ENCODE measurements at places on chromosomes 11 and 22.

- no peak for DNase-seq
- H3K27me3 ChIP-seq, result no peaks in the 10 kb centered on the region
- H3K36me3 ChIP-seq, result no peaks in the 10 kb centered on the region
- no peaks in the 10 kb centered on the region for H3K4me1 ChIP-seq
These were observed 962.1 kb downstream of the NTM start for GRCh38 chr11:132332521-132332920.

DNA sequence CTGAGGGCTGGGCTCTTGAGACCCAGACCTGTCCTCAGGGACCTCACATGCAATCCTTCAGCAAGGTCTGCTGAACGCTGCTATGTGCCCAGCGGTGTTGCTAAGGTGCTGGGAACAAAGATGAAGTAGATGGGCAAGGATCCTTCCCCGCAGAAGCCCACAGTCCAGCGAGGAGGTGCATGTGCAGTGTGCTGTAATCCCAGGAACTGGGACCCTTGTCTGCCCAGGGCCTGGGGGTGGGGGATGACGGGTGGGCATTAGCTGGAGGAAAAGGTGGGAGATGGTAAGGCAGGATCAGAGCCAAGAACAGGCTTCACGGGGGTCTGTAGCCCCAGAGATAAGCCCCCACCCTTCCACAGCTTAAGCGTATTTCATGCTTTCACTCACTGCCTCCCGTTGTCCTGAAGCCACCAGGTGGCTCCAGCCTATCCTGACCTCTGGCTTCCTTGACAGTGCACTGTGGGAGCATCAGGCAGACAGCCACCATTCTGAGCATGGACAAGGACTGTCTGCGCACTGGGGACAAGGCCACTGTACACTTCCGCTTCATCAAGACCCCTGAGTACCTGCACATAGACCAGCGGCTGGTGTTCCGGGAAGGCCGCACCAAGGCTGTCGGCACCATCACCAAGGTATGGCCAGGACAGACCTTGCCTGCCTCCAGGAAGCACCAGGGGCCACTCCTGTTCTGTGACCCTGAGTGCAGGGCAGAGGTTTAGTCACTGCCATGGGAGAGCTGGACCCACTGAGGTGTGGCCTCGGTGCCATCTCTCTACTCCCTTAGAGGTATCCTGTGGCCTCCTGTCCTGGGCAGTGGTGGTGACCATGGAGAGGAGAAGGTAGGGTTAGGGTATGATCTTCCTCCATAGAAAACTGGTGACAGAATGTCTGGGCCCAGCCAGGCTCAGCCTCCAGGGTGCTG is 22.0 kb downstream of the GTPBP1 start:
- no peak for DNase-seq
- no peaks in the 10 kb centered on the region for H3K27me3 ChIP-seq
- H3K4me1 ChIP-seq, result no peaks in the 10 kb centered on the region
- no peak overlapping the region for H3K27ac ChIP-seq
- peaks cover 90% of the 10 kb centered on the region for H3K36me3 ChIP-seq
- H3K4me3 ChIP-seq, result no peak overlapping the region

- no peak overlapping the region for H3K4me3 ChIP-seq
- H3K4me1 ChIP-seq, result no peaks in the 10 kb centered on the region
- no peaks in the 10 kb centered on the region for H3K36me3 ChIP-seq
These were observed 62.1 kb upstream of the NUP50 start for GRCh38 chr22:45101515-45102227.

GRCh38 chr11:125036933-125037332 is 26.2 kb upstream of the SLC37A2 start:
- H3K36me3 ChIP-seq, result peaks cover 15% of the 10 kb centered on the region
- no peaks in the 10 kb centered on the region for H3K27me3 ChIP-seq
- DNase-seq, result no peak
- H3K4me3 ChIP-seq, result no peak overlapping the region
- peaks cover 4% of the 10 kb centered on the region for H3K4me1 ChIP-seq

- no peaks in the 10 kb centered on the region for H3K4me1 ChIP-seq
- no peak overlapping the region for H3K4me3 ChIP-seq
- H3K27me3 ChIP-seq, result peaks cover 14% of the 10 kb centered on the region
- no peaks in the 10 kb centered on the region for H3K36me3 ChIP-seq
- no peak overlapping the region for H3K27ac ChIP-seq
- DNase-seq, result peak; percentile 27
These were observed 89.1 kb upstream of the RTL6 start for GRCh38 chr22:44586999-44587736.

DNA sequence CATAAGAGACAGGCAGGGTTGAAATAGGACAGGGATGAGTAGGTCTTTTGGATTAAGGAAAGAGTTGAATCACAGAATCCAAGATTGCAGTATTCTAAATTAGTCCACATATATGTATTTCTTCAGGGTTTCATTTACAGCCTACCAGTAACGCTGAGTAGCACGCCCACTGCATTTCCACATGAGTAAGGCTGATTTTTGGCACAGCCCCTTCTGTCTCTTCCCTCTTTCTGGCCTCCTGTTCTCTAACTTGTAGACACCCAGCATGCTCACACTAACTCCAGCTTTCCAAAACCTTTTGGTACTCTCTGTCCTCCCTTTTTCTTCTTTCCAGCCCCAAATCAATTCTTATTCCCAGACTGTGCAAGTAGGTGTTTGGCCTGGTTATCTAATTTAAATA is 3.7 kb upstream of the SIK2 start:
- H3K27me3 ChIP-seq, result no peaks in the 10 kb centered on the region
- no peak overlapping the region for H3K4me3 ChIP-seq
- no peaks in the 10 kb centered on the region for H3K36me3 ChIP-seq

- no peak overlapping the region for H3K4me3 ChIP-seq
- H3K27ac ChIP-seq, result no peak overlapping the region
- H3K4me1 ChIP-seq, result no peaks in the 10 kb centered on the region
These were observed 12.2 kb downstream of the PARVG start for GRCh38 chr22:44192816-44193534.

DNA sequence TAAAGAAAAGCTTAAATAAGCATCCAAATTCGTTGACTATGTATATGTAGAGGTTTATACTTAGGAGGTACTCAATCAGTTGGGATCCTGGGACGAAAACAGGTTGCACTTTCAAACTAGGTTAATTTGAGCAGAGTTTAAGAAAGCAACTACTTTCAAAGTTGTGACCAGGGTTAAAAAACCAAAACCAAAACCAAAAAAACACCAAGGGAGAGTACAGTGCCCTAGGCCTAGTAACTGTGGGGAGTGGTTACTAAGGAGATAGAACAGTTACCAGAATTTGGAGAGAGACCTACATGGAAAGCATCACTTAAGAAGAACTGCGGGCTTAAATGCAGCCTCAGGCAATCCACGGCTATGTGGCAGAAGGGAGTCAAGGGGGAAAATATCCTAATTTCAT is 148.3 kb downstream of the JRKL start:
- DNase-seq, result no peak
- H3K4me1 ChIP-seq, result no peaks in the 10 kb centered on the region
- no peak overlapping the region for H3K4me3 ChIP-seq
- H3K36me3 ChIP-seq, result no peaks in the 10 kb centered on the region
- H3K27ac ChIP-seq, result no peak overlapping the region
- peaks cover 5% of the 10 kb centered on the region for H3K27me3 ChIP-seq

DNA sequence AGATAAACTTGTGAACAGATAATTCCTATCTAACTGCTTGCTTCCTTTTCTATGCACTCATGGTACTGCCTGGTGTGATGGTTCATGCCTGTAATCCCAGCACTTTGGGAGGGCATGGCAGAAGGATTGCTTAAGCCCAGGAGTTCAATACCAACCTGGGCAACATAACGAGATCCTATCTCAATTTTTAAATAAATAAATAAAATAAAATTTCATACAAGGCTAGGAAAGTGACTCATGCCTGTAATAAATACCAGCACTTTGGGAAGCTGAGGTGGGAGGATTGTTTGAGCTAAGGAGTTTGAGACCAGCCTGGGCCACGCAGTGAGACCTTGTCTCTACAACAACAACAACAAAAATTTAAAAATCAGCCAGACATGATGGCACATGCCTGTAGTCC is 166.6 kb downstream of the COMMD9 start:
- no peak overlapping the region for H3K27ac ChIP-seq
- no peak for DNase-seq
- no peaks in the 10 kb centered on the region for H3K27me3 ChIP-seq
- H3K36me3 ChIP-seq, result no peaks in the 10 kb centered on the region
- no peak overlapping the region for H3K4me3 ChIP-seq
- H3K4me1 ChIP-seq, result no peaks in the 10 kb centered on the region

DNA sequence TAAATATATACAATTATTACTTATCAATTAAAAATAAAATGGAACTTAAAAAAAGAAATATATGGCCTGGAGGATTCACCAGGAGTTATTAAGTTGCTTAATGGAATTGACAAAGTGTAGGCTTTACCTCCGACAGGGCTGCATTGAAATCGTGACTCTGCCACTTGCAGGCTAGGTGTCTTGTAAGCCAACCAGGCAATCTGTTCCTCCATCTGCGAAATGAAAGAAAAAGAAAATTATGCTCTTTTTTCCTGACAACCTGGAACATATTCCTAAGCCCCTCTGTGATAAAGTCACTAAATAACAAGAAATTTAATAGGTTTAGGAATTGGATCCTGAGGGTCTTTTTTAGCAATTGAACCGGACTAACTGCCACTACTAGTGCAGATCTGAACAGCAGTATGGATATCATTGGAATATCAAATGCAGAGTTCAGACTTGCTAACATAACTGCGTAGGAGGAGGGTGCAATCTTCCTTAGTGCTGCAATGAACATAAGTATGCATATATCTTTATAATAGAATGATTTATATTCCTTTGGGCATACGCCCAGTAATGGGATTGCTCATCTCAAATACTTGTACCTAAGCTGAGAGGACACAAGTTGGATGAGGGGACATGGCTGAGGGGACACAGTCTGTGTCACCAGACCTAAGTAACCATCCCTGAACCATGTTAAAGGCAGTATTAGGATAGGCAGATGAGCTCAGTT is 42.5 kb upstream of the CEP126 start:
- peaks cover 12% of the 10 kb centered on the region for H3K4me1 ChIP-seq
- no peaks in the 10 kb centered on the region for H3K36me3 ChIP-seq

GRCh38 chr11:22331771-22332170 is 6.4 kb upstream of the SLC17A6 start:
- no peaks in the 10 kb centered on the region for H3K27me3 ChIP-seq
- no peak overlapping the region for H3K4me3 ChIP-seq
- no peaks in the 10 kb centered on the region for H3K36me3 ChIP-seq
- H3K4me1 ChIP-seq, result no peaks in the 10 kb centered on the region

GRCh38 chr11:28072321-28072720 is 35.6 kb downstream of the KIF18A start:
- no peak overlapping the region for H3K27ac ChIP-seq
- peaks cover 69% of the 10 kb centered on the region for H3K36me3 ChIP-seq
- no peak overlapping the region for H3K4me3 ChIP-seq
- H3K4me1 ChIP-seq, result no peaks in the 10 kb centered on the region

- no peaks in the 10 kb centered on the region for H3K27me3 ChIP-seq
- peak; percentile 84 for DNase-seq
- H3K4me1 ChIP-seq, result peaks cover 76% of the 10 kb centered on the region
- H3K4me3 ChIP-seq, result no peak overlapping the region
These were observed 59.0 kb downstream of the MYH9 start for GRCh38 chr22:36328635-36329253.

- peaks cover 7% of the 10 kb centered on the region for H3K36me3 ChIP-seq
- DNase-seq, result no peak
- H3K27ac ChIP-seq, result no peak overlapping the region
- no peaks in the 10 kb centered on the region for H3K27me3 ChIP-seq
- H3K4me3 ChIP-seq, result no peak overlapping the region
- H3K4me1 ChIP-seq, result peaks cover 6% of the 10 kb centered on the region
These were observed 37.7 kb downstream of the NARS2 start for GRCh38 chr11:78536933-78537332.

GRCh38 chr11:16632295-16633200 is 105.9 kb upstream of the C11orf58 start:
- DNase-seq, result no peak
- H3K4me3 ChIP-seq, result no peak overlapping the region
- H3K27ac ChIP-seq, result no peak overlapping the region
- H3K36me3 ChIP-seq, result no peaks in the 10 kb centered on the region

DNA sequence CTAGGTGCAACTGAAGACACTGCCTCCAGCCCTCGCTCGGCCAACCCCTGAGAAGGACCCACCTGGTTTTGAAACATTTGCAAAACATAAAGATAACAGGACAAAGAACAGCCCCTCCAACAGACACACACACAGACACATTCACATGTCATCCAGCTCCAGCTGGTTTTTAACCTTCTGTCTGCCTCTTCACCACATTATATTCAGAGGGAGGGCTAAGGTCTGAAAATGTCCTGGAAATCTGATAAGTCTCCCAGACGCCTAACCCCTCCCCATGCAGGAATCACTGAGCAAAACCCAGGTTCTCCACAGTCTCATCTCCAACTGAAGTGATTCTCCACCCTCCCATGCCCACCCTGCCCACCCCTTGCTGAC is 29.4 kb downstream of the PACSIN2 start:
- H3K27ac ChIP-seq, result no peak overlapping the region
- H3K36me3 ChIP-seq, result 0 out of 2 replicates have a peak, but pooled peaks cover 5% of the 10 kb centered on the region
- peaks cover 4% of the 10 kb centered on the region for H3K4me1 ChIP-seq
- no peaks in the 10 kb centered on the region for H3K27me3 ChIP-seq
- no peak for DNase-seq

DNA sequence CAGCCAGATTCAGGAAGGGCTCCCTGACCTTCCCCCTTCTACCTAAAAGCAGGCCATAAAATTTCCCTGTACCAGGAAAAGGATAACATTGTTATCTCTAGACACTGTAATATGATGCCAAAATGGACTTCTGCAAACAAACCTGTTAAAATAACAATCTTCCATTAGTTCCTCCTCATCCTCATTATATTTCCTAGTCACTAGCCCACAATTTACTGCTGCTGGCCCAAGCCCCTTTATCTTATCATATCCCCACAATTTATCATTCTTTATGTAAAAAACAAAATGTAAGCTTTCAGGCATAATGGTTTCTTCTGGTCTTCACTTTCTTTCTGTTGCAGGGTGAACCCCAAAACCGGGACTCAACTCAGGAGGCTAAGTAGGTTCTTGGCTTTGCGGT is 1132.1 kb upstream of the CNTN5 start:
- no peaks in the 10 kb centered on the region for H3K4me1 ChIP-seq
- no peaks in the 10 kb centered on the region for H3K27me3 ChIP-seq
- H3K36me3 ChIP-seq, result no peaks in the 10 kb centered on the region
- no peak overlapping the region for H3K4me3 ChIP-seq
- no peak for DNase-seq

- no peak for DNase-seq
- H3K4me1 ChIP-seq, result peaks cover 9% of the 10 kb centered on the region
- no peak overlapping the region for H3K4me3 ChIP-seq
- peaks cover 13% of the 10 kb centered on the region for H3K36me3 ChIP-seq
- no peaks in the 10 kb centered on the region for H3K27me3 ChIP-seq
These were observed 4.7 kb downstream of the DDIAS start for GRCh38 chr11:82906236-82906635.

GRCh38 chr11:77497368-77497767 is 23.5 kb upstream of the PAK1 start:
- H3K36me3 ChIP-seq, result no peaks in the 10 kb centered on the region
- no peaks in the 10 kb centered on the region for H3K4me1 ChIP-seq
- no peak for DNase-seq

- no peak overlapping the region for H3K4me3 ChIP-seq
- DNase-seq, result no peak
- H3K36me3 ChIP-seq, result no peaks in the 10 kb centered on the region
- no peaks in the 10 kb centered on the region for H3K27me3 ChIP-seq
These were observed 10.8 kb downstream of the PRR5L start for GRCh38 chr11:36306888-36307287.

- H3K4me3 ChIP-seq, result no peak overlapping the region
- DNase-seq, result no peak
- no peak overlapping the region for H3K27ac ChIP-seq
- no peaks in the 10 kb centered on the region for H3K27me3 ChIP-seq
- H3K4me1 ChIP-seq, result no peaks in the 10 kb centered on the region
These were observed 14.5 kb downstream of the HORMAD2 start for GRCh38 chr22:30094804-30095203.

Measured in RWPE2 (cell line).